ENCODE measurements at places on chromosomes 11 and 22.

GRCh38 chr11:113188371-113188834, 126.0 kb upstream of the TTC12 start:
- DNase-seq: no peak

- DNase-seq: no peak
These were observed 1.0 kb upstream of the MAPK12 start for GRCh38 chr22:50262460-50262911.

DNA sequence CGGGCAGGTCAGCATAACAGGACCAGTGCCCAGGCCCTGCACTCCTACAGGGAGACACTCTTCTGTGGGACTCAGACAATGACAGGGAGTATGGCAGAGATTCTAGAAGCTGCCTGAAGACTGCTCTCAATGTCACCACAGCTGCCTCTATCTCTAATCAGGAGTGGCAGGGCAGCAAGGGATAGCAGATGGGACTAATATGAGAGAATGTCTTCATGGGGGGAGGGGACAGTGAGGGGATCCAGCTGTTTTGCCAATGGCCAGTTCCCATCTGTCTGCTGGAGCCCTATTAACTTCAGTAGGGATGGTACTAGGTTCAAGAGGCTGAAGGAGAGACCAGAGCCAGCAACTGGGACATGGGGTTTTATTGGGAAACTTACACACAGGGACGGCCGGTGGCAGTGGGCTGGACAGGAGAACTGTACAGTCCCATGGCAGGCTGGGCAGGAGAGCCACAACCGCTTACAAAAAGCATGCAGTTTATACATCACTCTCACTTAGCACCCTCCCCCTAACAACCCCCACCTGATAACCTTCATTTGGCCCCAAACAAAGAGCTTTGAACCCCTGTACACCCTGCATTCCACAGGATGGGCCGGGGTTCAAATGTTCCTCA, 2.5 kb upstream of the CD82 start:
- DNase-seq: no peak

DNA sequence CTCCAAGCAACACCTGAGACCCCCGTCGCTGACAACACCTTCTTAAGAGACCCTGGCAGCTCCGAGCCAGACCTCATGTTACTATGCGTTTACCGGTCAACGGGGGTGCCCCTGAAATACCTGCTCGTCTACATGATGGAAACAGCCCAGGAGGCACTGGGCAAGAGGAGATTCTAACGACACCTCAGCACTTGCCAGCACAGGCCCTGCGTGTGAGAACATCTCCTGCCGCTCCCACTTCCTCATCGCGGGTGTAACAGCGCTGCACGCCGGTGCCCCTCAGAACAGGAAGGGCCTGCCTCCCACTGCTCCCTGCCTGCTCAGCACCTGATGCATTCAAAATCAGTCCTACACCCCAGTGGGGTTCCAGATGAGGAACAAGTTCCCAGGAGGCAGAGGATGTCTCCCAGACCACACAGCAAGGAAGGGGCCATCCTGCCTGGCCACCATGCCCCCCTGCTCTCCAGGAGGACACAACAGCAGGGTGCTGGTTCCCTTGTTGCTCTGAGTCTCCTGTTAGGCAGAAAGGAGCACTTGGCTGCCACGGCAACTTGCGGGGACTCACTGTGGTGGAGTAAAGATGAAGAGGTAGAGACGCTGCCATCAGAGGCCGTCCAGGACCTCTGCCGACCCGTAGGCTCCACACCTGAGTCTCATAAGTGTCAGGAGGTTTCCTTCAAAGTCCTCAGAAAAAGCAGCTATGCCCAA, 2.1 kb downstream of the TOLLIP start:
- DNase-seq: no peak

GRCh38 chr11:28168718-28169117, 60.5 kb downstream of the METTL15 start:
- DNase-seq: no peak

DNA sequence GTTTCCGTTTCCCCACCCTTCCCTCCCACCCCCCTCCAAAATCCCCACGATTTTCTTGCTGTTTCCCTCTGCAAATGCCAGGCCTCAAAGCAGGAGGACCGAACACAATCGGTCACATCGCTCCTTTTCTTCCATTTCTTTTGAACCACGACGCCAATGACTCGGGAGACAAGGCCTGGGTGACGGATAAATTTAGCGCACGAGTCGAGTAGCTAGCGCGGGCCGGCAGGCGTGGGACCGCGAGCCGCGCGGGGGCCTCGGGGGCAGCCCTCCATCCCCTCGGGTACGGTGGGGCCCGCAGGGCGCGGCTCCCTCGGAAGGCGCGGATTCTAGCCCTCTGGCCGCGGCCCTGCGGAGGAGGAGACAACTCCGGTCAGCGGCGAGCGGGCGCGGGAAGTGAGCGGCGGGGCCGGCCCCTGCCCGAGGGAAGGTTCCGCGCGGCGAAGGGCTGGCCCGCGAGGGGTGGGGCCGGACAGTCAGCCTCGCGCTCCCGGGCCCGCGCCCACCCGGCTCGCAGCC, 414 bp downstream of the JOSD1 start:
- no peak for DNase-seq

DNA sequence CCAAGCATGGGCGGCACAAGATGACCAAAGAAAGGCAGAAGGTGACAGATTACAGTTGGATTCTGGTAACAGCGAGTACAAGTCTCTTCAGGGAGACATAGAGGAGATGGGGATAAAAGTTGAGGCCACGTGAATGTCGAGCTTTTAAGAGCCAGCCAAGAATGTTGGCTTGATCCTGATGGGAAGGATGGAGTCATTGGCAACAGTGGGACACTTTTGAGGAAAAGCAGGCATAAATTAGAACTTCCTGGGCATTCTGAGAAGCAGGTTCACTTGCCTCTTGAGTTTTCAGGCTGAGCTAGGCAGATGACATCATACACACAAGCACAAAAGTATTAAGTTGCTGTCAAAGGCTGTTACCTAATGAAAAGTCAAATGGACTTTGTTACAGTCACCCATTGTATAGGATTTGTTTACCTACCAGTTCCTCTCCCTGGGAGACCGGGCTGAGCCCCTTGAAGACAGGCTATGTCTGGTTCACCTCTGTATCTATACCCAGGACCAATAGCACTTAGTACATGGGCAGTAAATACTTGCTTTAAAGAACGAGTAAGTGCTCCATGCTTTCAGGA, 41.1 kb downstream of the TNRC6B start:
- DNase-seq: no peak
